ENCODE measurements at places on chromosomes 1 and 21.

DNA sequence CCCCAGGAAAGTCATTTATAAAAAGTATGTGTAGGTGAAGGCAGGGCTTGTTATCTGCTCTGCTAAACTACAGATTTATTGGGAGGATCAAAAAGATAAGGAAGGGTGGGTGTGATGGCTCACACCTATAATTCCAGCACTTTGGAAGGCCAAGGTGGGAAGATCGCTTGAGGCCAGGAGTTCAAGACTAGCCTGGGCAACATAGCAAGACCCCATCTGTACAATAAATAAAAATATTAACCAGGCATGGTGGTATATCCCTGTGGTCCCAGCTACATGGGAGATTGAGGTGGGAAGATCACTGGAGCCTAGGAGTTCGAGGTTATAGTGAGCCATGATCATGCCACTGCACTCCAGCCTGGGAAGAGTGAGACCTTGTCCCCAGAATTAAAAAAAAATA is 86.4 kb downstream of the NENF start:
- no peak for DNase-seq

- DNase-seq = no peak
These were observed 20.0 kb downstream of the ADARB1 start for GRCh38 chr21:45094412-45094811.

DNA sequence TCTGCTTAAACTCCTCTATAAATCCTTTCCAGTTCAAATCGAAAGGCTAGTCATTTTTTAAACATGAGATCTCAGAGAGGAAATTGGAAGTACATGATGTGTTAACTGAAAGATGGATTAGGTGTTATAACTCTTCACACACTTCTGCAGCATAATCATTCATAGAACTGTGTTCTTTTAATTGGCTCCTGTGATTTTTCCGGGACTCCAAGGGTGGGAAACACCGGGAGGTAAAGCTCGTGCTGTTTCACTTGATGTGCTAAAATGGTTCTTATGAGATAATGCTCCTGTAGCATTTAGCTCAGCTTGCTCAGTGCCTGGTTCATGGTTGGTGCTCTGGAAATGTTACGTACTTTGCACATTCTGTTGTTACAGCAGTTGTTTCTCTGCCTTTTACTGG is 40.2 kb downstream of the CC2D1B start:
- no peak for DNase-seq

DNA sequence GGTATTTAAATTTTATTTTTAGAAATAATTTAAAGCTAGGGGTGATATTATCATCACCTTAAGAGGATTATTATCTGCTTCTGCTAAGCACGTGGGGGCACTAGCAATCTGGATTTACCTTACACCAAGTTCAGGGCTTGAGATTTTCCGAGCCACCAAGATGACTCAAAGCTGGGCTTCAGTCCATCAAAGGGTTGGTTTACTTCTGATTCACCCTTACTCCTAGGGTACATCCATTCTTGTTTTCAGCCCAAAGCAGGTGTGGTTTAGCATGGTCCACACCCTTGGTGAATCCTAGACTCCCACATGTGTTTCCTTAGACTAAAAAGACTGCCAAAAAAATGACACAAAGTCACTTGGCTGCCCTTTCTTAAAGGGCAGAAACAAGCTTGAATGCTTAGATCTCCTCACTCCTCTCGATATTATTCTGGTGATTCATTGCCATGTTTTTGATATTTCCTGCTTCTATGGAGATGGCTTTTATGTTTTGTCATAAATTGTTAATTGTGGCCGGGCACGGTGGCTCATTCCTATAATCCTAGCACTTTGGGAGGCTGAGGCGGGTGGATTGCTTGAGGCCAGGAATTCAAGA is 9.8 kb upstream of the PRSS38 start:
- DNase-seq = no peak

GRCh38 chr1:234608911-234609690 is 877 bp downstream of the IRF2BP2 start:
- peak; percentile 39 for DNase-seq

DNA sequence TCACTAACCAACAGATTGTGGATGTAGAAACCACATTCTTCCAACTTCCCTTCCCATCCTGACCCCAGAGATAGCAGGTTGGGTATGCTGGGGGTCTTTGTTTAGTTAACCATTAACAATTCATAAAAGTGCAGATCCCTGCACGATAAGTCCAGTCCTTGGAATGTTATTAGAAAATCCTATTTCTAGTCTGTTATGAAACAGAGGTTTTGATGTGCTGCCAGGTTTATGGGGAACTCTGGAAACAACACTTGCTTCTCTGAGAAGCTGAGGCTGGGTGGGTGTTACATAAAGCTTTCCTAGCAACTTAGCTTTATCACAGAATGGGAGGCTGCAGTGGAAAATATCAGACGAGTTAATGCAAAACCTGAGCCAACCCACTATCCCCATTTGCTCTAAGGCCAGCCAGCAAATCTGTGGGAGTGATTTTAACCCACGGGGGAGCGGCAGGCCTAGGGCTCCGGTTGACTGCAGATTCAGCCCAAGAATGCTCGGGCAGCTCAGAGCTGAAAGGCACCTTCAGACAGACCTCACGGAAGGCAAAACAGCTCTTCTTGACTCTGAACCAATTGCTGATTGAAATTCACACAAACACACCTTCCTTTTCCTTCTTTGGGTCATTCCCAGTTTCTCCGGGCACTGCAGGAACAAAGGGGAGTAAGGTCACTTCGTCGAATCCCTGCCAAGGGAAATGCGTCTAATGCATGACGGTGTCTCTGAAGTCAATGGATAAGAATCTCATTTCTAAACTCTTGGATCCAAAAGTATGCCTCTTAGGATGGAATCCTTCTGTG is 111.7 kb upstream of the IRF2BP2 start:
- no peak for DNase-seq

GRCh38 chr1:15848143-15848928 is 829 bp downstream of the SPEN start:
- DNase-seq = no peak

DNA sequence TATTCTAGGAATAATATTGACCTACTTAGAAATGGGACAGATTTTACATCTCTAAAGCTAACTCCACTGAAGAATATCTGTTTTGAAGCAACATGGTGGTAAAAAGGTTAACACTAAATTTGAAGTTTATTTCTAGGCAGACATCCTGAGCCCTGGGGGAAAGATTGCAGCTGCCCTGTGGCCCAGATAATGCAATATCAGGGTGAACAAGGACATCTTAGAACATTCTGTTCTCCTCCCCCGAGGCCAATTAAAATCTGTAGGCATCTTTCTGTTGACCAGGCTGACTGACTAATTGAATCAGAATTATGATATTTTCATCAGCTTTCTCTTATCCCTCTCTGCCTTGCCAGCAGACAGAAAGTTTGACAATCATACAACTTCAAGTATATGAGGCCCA is 149.8 kb upstream of the DUSP10 start:
- DNase-seq = no peak

- DNase-seq = no peak
These were observed 51.3 kb upstream of the BCL10 start for GRCh38 chr1:85327759-85328158.

DNA sequence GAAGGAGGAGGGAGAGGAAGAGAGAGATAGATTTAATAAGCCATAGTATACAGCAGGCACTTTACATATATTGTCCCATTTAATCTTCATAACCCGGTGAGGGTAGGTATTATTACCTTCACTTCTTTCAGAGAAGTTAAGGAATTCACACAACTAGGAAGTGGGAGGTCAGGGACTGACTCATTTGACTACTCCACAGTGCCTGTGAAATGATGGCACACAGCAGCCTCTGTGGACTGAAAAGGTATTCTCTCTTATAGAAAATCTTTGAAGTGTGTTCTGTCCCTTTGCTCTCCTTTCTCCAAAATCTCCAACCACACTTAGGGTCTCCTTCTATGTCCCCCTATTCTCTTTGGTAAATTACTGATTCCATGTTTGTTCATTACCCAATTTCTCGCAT is 23.9 kb downstream of the PALMD start:
- no peak for DNase-seq

DNA sequence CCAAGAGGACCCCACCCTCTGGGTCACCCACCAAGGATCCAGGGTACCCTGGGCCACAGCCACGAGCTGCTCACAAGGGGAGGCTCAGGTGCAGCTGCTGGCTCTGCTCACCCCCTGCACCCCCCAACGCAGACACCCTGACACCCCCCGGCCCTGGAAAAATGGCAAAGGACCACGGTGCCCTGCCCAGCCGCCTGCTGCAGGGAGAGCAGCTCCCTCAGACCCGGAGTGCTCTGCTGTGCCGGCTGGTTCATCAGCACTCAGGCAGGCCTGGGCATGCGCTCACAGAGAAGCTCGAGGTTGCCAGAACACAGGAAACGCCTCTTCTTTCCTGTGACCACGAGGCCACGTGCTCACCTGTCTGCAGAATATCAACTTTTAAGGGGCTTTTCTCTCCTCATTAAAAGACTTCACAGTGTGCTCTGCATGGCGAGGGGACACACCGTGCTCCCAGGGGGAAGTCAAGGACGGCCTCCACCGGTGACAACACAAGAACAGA is 4.3 kb upstream of the C1QTNF12 start:
- DNase-seq = peak; percentile 62

- DNase-seq = no peak
These were observed 79.3 kb upstream of the LYST start for GRCh38 chr1:235945775-235946570.

GRCh38 chr1:151837197-151837596 is 2.4 kb downstream of the C2CD4D start:
- DNase-seq = no peak

DNA sequence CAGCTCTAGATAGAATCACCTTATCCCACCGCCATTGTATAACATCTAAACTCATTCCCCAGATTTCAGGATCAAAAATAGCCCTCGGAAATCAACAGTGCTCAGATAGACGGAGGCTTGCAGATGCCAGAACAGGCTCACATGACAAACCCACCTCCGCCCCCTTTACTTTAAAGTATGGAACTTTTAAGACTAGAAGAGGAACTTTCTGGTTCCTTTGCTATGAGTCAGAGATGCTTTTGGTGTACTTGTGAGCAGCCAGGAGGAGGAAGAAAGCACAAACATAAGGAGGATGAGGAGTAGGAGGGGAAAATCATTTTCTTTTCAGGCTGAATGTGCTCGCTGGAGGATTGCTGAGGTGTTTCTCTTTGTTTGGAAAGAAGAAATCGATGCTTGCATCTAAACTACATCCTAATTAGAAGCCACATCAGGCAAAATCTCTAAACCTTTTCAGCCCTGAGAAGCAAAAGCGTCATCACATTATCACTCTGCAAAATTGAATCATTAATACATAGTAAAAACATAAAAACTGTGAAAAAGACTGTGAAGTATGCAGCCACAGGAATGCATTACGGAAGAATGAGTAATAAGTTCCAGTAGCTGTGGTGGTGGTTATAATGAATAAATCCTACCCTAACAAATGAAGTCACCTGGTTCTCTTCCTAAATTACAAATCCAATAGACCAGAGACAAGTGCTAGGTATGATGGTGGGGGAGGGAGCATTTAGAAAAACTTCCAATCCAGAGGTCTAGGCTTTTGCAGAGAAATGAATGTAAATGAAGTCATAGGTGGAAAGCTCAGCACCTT is 251.3 kb downstream of the KCNH1 start:
- DNase-seq = no peak

- DNase-seq = no peak
These were observed 52.5 kb downstream of the ERI3 start for GRCh38 chr1:44302541-44302940.
